ENCODE measurements at places on chromosomes 4 and X.

DNA sequence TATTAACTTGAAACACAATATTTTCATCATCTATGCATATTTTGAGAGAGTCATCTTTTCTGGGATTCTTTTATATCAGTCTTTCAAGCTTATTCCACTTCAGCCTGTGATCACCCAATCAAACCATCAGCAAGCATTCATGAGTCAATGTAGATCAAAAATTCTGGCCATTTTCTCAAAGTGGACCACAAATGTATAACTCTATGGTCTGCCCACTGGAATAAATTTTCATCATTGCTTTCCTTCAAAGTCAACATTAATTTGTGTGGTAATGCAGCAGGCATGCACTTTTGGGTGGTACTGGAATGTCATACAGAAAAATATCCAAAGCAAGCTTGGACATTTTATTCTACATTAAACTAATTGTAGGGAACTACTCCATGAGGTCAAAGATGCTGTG, 1013.0 kb downstream of the STIM2 start:
- DNase-seq, result no peak

DNA sequence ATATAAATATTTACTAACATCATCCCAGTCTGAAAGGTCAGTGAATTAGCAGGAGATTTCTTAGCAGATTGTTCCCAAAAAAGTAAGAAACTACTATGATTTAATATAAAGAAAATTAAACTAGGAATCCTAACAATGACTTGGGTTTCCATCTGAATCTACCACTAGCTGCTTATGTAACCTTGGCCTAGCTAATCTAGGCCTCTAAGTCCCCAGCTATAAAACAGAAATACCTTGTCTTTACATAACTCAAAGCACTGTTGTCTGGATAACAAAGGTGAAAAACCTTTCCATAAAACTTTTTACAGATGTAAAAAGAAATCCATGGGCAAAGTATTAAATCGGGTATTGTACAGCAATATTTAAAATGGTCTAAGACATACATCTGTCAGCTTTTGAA, 3.0 kb downstream of the FBXL5 start:
- DNase-seq, result no peak

DNA sequence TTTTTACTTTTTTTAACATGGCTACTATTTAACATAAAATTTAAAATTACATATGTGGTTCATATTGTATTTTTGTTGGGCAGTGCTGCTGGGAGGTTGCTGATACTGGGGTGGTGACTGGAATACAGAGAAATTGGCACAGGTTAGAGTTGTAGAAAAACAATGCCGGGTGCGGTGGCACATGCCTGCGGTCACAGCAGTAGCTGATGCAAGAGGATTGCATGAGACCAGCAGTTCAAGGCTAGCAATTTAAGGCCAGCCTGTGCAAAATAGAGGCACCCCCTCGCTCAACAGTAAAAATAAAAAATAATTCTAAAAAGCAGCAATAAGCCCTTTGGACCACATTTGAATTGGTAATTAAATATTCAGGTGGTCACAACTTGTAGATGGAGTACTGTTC, 11.8 kb upstream of the CPE start:
- DNase-seq, result no peak

DNA sequence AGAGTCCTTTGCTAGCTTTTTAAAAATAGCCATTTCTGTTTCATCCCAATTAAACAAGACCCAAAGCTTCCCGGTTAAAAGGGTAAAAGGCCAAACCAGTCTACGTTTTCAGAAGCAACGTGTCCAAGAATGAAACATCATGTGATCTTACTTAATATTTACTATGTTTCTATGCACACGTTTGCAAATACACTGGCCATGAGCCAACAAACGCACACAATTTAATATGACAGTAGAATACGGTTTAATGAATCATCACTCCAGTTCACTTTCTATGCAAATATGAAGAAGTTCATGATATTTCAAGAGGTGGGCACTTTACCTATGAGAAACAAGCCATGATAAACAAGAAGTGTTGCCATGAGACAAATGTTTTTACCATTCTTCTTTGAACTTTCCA, 4.3 kb downstream of the NR0B1 start:
- no peak for DNase-seq

GRCh38 chr4:20983763-20984575, 283.7 kb downstream of the PACRGL start:
- no peak for DNase-seq

GRCh38 chr4:5217421-5217820, 166.1 kb downstream of the STK32B start:
- DNase-seq, result no peak

DNA sequence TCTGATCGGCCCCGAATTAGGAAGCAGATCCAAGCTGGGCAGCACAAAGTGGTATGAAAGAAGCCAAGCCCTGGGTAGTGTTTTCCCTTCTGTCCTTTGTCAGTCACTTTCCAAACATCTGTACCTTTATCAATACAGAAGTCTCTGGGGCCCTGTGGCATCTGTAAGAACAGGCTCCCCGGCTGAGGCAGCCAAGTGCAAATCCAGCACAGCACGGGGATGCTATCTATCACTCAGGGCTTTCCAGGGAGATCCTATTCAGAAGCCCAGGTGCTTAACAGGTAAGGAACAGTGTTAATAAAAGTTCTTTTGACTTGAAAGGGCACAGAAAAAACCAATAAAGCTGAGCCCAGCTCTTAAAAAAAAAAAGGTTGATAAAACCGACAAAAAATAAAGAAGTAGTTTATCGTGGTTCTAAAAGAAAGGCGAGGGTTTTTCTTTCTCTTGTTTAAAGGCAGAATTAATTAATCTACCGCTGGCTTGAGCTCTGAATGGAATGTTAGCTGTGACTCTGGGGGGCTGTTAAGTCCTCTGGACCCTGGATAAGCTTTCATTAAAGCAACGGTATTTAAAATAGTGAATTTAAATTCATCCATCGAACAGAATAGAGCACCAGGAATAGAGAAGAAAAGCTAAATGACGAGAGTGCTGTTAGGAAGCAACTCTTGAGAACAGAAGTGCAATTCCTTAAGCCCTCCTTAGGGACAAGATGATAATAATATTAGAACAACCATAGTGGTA, 119.1 kb upstream of the GATB start:
- no peak for DNase-seq

GRCh38 chr4:85658766-85659439, 184.0 kb downstream of the ARHGAP24 start:
- no peak for DNase-seq

- DNase-seq, result no peak
These were observed 60.6 kb upstream of the VCX3B start for GRCh38 chrX:8403988-8404387.

DNA sequence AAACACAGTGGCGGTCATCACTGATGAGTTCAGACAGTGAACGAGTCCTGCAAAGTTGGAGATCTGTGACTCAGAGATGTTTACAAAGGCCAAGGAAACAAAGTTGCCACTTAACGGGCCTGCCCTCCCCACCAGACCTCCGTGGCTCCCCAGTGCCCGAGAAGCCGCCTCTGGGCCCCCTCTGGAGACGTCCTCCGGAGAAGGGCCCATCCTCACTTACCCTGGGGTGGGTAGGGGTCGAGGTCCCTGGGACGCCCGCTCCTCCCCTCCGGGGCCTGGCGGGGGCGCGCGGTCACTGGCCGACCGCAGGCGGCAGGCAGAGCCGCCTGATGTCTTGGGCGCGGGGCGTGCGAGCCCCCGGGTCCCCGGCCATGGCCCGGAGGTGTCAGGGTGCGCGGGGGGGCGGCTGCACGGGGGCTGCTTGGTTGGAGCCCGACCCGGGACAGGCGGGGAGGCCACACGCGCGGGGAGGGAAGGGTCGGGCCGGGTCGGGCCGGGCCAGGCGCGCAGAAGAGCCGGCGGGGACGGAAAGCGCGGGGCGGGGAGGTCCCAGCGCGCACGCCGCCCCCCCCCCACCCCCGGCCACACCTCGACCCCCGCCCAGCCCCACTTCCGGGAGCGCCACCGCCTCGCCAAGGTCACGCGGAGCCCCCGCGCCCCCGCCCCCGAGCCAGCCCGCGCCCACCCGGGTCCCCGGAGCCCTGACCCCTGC, 529 bp downstream of the DHRSX start:
- peak; percentile 27 for DNase-seq

DNA sequence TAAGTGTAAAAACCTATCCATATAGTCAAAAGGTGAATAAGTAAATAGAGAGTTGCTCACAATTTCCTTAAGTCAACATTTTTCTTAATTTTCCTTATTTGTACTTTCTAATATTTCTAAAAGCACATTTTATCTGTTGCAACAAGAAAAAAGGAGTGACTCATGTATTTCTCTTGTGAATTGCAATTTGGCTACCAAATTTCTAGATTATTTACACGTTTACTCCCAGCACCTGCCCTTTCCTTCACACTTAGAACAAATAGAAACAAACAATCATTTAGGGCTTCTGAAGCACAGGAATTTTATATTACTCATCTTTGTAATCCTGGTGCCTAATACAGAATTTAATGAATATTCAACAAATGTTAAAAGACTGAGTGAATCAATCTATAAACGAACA, 22.2 kb downstream of the BTC start:
- DNase-seq, result no peak

DNA sequence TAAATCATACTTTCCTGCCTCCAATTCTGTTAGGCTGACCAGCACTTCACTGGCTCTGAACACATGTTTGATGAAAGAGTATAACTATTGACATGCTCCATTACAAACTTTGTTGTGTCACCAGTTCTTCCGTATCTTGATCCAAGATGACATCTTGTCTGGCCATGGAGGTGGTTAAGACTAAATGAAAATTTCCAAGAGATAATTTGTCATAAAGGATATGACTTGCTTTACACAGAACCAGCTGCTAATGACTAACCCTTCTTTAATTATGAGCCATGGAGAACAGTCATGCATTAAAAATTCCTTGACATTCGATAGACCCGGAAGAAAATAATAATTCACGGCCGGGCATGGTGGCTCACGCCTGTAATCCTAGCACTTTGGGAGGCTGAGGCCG, 17.7 kb upstream of the N4BP2 start:
- no peak for DNase-seq

- no peak for DNase-seq
These were observed 3.0 kb upstream of the MAB21L2 start for GRCh38 chr4:150578745-150579501.

GRCh38 chrX:34072906-34073305, 59.2 kb downstream of the FAM47A start:
- DNase-seq, result no peak

DNA sequence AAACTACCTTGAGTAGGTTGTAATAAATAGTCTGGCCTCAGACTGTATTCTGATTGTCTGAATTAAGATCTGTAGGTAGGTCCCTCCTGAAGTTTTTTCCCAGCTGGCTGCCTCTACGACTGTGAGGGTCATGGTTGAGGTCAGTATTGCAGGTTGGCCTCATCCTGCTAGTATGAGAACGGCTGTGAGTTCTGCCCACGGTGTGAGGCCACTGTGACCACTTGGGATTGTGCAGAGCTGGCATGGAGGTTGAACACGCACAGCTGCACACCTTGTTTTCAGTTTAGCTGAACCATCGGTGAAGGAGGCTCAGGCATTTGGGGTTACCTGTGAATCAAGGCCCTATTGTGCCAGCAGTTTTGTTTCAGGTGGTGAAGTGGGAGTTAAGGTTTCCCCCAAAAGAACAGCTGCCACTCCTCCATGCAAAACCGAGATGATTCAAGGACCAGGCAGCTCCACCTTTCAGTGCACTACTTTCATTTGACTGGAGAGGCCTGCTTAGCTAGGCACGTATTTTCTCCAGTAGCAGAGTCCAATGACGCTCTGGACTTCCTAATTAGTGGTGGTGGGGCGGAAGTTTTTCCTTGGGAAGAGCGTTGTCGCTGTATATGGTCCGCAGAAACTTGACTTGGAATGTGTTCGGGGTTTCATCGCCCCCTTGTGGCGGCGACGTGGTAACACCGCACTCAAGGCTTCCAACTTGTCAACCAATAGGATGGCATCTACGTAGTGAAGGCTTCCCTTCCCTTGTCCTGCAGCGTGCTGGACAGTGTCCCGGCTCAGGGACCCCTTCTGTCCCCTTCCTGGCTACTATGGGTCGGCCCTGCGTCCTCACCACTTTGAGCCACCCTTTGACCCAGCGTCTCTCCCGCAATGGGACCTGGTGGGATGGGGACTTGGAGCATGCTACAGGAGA, 13.8 kb downstream of the CMC4 start:
- DNase-seq, result peak; percentile 40

Data from stimulated activated CD4-positive, alpha-beta T cell treated with anti-CD3 and anti-CD28 coated beads, Interleukin-4, amount 100 ng/mL, for 24 hours (primary cell).